ENCODE measurements at places on chromosomes 6 and 20.

DNA sequence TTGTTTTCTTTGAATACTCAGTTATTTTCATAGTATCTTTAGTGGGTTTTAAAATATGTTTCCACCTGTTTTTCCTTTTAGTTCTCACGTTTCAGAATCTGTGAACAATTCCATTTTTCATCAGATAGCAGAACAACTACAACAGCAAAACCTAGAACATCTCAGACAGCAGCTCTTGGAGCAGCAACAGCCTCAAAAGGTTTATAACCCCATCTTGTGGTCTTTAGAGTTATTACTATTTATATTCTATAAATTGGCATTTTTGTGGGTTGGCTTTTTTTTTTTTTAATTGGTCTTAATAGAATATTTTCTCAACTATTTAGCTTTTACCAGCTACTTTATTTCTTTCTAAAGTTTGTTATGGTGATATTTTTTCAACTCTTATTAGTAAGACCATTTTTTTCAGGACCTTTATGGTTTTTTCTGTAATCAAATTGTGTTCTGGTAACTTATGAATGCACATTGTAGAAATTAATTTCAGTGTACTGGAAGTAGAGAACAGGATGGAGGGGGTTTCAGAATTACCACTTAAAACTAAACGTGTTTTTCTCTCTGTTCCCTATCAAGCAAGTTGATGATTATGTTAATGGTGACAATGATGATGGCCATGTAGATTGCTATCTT lies 72.2 kb downstream of the SCAF8 start:
- no peak for DNase-seq

GRCh38 chr6:26045928-26046368 lies 41.3 kb upstream of the HFE start:
- DNase-seq = no peak

DNA sequence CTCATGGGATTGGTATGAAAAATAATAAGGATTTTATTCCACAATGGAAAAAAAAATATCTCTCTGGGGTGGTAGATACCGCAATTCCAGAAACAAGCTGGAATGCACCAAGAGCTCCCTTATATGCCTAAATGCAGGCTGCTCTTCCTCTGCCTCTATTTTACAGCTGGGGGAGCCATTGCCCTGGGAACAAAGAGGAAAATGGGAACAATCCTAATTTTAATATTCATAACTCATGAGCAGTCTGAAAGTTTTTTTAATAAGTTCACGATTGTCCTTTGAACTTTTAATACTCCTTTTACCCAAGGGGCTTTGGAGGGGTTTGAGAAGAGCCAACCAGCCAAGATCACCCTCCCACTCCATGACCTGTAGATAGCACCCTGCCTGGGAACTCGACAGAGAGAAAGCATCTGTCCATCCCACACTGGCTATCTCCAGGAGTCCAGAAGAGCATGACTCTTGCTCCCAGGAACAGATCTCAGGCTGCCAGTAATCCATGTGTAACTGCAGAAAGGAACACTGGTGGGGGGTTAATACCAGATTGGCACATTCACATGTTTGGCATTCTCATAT lies 74.7 kb downstream of the CD83 start:
- no peak for DNase-seq

DNA sequence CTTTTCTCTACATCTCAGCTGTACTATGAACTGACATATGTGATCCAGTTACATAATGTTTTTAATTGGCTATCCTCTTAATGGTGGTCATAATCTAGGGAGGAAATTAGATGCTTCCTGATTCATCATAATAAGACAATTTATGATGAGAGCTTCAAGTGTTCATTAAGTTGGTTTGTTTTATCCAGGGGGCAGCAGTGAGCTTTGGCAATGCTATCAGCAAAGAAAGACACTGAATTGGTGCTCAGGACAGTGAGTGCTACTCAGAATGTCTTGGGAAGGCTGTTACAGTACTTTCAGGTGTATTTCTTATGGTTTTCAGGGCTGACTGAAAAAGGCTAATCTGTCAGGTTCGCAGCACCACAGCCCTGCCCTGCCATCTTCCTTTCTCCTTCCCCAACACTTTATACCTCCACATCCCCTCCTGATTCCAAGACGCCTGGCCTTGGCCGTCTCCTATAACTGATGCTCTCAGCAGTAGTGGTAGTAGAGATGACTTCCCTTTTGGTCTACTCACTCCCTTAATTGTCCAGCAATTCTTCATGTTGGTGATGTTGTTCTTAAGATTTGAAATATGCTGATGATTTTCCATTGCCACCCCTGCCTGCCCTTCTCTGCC lies 67.0 kb upstream of the TNFAIP3 start:
- DNase-seq = peak; percentile 78

DNA sequence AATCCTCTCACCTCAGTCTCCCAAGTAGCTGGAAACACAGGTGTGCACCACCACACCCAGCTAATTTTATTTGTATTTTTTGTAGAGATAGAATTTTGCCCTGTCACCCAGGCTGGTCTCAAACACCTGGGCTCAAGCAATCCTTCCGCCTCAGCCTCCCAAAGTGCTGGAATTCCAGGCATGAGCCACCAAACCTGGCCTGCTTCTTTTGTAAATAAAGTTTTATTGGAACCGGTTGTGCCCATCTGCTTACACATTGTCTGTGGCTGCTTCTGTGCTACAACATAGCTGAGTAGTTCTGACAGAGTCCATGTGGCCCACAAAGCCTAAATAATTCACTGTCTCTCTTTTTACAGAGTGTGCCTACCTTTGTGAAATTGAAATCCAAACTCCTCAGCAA lies 109.7 kb upstream of the NRSN1 start:
- DNase-seq = no peak

DNA sequence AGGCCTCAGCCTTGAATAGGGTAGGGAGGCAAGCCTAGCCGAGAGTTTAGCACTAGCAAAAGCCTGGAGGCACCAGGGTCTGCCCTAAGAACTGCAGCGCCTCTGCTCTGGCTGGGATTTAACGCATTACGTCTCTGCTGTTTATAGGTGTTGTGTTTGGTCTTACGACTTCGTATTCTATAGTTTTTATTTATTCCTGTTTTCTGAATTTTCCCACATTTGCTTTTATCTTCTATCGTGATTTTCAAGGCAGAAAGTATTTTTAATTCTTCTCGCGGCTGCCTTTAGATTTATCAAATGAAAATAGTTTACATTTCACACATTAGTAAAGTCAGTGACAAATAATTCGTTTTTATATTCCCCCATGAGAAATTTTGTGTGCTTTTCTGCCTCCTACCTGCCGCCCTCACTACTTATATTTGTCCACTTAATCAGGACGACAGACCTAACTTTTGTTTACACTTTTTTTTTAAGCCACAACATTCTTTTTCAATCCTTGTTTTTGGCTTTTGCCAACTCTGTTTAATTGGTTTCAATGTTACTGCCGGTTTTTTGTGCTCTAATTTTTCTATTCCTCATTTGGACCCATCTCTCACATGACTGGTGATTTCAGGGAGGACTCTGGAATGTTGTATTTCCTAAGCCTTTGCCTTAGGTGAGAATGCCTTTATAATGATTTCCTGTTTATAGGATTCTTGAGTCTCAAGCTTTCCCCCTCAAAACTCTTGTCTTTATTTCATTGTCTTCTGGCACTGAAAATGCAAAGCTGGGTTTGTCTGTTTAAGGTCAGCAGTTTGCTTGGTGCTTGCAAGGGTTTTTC lies 1.3 kb upstream of the LZTS3 start:
- DNase-seq = no peak

DNA sequence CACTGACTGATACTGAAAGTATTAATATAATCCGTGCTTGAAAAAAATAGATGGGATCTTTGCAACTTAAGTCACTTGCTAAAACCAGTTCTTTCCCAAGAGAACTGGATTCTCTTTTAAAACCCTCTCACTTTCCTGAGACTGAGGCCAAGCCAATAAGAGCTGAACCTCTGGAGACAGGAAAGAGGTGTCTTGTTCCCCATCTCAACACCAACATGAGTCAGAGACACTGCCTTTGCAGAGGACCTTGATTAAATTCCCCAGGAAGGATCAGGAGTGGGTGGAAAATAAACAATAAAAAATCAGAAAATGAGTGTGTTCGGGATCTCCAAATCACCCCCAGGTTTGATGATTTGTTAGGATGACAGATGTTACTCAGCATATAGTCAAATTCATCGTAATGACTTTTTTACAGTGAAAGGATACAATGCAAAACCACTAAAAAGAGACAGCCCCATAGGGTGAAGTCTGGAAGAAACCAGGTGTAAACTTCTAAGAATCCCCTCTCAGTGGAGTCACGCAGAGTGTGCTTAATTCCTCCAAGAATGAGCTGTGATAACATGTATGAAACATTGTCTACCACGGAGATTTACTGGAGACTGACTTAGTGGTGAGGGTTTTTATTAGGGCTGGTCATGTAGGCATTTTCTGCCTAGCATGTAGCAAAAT lies 122.8 kb upstream of the BEND3 start:
- no peak for DNase-seq

DNA sequence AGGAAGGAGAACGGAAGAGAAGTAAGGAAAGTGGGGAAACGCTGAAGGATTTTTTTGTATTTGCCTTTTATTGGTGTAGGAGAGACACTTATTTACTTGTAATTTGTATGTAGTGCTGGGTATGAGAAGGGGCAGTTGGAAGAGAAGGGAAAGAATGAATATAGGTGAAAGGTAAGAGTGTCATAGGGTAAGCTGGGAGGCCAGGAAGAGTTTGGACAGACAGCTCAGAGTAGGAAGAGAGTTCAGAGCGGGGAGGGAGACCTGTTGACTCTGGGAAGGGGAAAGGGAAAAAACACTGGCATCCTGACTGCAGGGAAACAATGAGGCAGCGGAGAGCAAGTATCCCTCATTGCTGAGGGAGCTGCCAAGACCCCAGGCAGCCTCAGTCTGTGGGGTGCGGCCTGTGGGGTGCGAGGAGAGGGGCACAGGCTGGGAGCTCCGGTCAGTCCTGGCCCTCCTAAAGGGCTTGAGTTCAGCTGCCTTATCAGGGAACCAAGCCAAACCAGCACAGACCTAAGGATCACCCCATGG lies 3.1 kb downstream of the TRAF3IP2 start:
- DNase-seq = no peak

GRCh38 chr20:45998761-45999160 lies 9.9 kb upstream of the MMP9 start:
- DNase-seq = peak; percentile 57

GRCh38 chr6:27133281-27134227 lies 113.9 kb upstream of the PRSS16 start:
- peak; percentile 74 for DNase-seq

- no peak for DNase-seq
Observed at GRCh38 chr20:13355411-13355810, 134.3 kb downstream of the ISM1 start.

DNA sequence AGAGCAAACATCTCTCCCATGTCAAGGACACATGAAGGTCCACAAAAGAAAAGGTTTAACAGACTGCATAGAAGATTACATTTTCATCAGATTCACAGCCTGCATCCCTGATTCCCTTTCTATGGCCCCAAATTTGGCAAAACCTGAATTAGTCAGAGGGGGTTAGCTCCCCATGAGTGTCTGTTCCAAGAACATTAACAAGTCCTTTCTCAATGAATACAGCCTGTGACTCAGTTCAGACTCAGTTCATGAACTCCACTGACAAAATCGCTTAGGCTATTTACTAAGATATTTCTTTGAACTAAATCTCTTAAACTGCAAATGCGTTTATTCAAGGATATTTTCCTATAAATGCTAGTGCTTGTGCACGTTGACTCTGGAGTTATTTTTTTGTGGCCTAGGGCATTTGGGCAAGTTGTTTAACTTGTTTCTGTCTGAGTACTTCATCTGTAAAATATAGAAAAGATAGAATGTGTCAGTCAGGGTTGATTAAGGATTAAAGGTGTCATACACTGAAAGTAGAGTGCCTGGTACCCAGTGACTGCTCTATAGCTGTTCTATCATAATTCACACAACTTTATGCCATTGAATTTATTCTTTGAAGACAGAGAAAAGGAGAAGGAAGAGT lies 422.6 kb downstream of the HTR1B start:
- no peak for DNase-seq

- DNase-seq = no peak
Observed at GRCh38 chr6:157223021-157223430, 100.3 kb downstream of the TMEM242 start.

DNA sequence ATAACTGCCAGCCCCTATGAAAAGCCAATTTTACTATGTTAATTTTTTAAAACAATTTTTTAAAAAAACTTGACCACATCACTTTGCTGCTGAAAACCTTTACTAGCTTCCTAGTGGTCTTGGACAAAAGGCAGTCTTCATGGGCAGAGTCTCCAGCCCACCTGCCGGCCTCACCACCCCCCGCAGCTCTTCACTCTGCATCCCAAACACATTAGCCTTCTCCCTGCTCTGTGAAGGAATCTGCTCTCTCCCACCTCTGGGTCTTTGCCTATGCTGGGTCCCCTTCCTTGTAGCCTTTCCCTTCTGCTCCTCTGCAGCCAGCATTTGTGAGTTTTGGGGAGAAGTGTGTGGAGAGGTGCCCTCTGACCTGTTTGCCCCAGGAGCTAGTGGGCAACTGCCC lies 170.7 kb upstream of the MLN start:
- no peak for DNase-seq

DNA sequence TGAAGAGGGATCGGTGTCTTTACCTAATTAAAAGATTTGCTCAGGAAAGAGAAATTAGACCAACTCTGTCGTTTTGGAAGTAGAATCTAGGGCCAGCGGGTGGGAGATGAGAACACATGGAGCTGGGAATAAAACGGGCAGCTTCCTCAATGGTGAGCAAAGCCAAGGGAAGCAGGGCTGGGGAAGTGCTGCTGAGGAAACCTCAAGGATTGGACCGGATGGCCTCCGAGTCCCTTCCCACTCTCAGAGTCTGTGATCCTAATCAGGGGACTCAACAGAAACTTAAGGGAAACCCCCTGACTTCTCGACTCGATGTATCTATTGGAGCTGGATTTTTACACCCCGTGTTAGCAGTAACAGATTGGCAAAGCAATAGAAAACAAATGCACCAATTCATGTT lies 10.8 kb downstream of the GCNT2 start:
- no peak for DNase-seq

- DNase-seq = no peak
Observed at GRCh38 chr6:15546591-15546990, 116.2 kb downstream of the DTNBP1 start.

DNA sequence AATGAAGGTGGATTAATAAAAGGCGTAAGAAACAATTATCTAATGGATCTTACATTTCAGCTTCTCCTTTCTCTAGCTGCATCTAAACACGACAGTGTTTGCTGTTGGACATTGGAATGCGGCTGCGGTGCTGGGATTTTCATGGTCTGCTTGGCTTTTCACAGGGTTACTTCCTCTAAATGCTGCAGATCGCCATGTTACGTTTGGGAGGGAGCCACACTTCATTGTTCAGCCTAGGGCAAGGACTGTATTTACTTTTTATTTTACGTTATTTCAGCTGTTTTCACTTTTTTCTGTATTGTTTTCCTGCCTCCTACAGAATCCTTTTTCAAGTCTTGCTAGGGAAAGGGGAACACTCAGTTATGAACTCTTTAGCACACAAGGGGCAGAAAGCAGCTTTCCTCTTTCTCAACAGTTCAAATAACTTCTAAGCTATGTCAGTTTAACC lies 97.9 kb upstream of the MTHFD1L start:
- DNase-seq = no peak

GRCh38 chr6:101462576-101462975 lies 69.1 kb downstream of the GRIK2 start:
- DNase-seq = no peak

GRCh38 chr6:13336553-13336952 lies 8.2 kb upstream of the TBC1D7 start:
- DNase-seq = peak; percentile 54
